ENCODE measurements at places on chromosomes 6 and 20.
A peak's percentile ranks its signal among the peaks of the same experiment; 100 is the strongest.

- no peak for DNase-seq
Observed at GRCh38 chr6:79250107-79250514, 15.6 kb upstream of the HMGN3 start.

- DNase-seq, result peak; percentile 96
Observed at GRCh38 chr20:50438986-50439407, 71.2 kb upstream of the PTPN1 start.

DNA sequence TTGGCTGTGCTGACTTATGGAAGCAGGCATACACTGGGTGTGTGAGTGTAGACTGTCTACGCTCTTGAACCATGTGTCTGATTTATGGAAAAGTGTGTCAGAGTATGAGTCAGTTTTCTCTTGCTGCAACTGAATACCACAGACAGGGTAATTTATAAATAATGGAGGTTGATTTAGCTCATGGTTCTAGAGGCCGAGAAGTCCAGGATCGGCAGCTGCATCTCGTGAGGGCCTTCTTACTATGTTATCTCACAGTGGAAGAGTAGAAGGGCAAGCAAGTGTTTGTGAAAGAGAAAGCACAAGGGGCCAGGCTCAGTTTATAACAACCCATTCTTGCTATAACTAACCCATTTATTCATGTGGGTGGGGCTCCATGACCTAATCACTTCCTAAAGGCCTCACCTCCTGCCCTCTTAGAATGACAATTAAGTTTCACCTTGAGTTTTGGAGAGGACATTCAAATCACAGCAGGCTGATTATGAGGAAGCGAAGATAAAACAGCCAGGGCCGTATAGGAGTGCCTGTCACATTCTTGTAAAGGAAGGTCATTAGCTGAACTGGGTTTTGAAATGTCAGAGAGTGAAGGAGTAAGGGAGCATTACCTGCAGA lies 6.7 kb downstream of the GPR31 start:
- no peak for DNase-seq

DNA sequence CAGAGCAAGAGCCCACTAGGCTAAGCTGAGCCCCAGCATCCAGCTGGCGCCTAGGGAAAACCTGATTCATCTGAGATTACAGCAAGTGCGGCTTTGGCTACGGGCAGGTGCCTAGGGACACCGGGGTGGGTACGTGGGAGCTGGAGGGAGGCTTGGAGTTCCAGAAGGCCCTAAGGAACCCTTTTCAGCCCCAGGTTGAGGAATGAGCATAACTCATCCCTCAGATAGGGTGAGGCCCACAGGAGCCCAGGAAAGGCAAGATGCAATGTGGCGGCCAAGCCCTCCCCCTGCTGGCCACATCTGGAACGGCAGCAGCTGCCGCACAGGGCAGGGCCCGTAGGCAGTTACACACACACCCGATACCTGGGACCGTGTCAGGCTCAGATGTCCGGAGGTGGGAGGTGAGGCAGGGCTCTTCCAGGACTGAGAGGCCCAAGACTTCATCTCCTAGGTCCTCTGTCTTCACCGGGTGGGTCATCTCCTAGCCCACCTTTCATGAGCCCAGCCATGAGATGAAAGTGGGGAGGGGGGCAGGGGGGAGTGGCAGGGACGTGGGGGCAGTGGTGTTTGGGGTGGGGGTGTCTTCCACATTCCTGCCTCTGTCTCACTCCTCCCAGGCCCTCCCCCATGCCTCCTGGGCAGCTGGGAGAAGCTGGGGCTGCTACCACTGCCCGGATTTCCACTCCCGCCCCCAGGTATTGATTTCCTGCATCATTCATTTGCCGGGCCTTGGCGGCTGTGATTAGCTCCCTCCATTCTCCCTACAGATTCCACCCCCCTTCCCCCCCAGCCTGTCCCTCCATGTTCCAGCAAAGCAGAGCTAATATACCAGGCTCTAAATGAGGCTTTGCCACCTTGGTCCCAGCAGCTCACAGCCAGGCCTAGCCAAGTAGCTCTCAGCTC lies 5.5 kb downstream of the MDGA1 start:
- peak; percentile 60 for DNase-seq

- DNase-seq, result peak; percentile 91
Observed at GRCh38 chr6:20497216-20498040, 36.8 kb upstream of the CDKAL1 start.

GRCh38 chr6:163963205-163964120 lies 548.9 kb downstream of the QKI start:
- no peak for DNase-seq
